Uterus (tissue), 4 donors: ENCODE measurements at places on chromosomes 6 and 20.

DNA sequence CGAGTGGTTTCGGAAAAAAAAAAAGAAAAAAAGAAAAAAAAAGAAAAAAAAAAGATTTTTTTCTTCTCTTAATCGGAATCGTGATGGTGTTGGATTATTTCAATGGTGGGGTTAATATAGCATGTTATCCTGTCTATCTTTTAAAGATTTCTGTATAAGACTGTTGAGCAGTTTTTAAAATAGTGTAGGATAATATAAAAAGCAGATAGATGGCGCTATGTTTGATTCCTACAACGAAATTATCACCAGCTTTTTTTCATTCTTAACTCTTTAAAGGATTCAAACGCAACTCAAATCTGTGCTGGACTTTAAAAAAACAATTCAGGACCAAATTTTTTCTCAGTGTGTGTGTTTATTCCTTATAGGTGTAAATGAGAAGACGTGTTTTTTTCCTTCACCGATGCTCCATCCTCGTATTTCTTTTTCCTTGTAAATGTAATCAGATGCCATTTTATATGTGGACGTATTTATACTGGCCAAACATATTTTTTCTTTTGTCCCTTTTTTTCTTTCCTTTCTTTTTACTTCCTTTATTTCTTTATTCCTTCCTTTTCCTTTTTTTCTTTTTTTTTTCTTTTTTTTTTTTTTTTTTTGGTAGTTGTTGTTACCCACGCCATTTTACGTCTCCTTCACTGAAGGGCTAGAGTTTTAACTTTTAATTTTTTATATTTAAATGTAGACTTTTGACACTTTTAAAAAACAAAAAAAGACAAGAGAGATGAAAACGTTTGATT is 3.6 kb downstream of the SOX4 start:
- no peak for DNase-seq

- no peak for DNase-seq
Observed at GRCh38 chr6:154602296-154602695, 91.8 kb upstream of the CNKSR3 start.

- no peak for DNase-seq
Observed at GRCh38 chr20:3614466-3614865, 48.7 kb downstream of the GFRA4 start.

GRCh38 chr6:45199554-45199953 is 128.6 kb upstream of the RUNX2 start:
- DNase-seq: no peak

GRCh38 chr6:102553214-102553613 is 1159.7 kb downstream of the GRIK2 start:
- no peak for DNase-seq

DNA sequence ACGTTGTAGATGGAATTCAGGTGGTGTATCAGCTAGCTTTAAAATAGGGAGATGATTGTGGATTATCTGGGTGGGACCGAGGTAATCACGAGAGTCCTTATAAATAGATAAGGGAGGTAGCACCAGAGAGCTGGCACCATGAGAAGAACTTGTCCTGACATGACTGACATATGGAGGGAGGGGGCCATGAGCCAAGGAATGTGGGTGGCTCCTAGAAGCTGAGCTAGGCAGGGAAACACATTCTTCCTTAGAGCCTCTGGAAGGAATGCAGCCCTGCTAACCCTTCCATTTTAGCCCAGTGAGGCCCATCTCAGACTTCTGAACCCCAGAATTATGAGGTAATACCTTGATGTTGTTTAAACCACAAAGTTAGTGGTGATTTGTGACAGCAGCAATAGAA is 321.1 kb upstream of the SULF2 start:
- DNase-seq: no peak

GRCh38 chr20:35866418-35867202 is 87.7 kb downstream of the SCAND1 start:
- no peak for DNase-seq

- no peak for DNase-seq
Observed at GRCh38 chr20:19631410-19631809, 126.6 kb upstream of the RIN2 start.

DNA sequence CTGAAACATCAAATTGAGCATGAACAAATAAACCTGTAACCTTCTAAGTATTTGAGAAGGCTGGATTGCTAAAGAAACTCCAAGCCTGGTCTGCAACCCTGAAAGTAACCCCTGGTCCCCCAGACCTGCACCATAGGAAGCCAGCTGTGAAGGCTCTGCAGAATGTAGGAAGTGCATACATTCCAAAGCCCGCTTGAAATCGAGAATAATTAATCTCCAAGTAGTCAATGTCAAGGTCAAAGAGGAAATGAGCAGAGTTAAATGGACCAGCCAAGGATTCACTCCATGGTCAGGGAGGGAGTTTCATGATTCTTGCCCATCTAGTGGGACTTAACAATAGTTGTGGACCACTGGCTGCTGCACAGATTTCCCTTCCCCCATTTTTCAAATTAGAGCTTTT is 107.6 kb upstream of the RNF24 start:
- no peak for DNase-seq

DNA sequence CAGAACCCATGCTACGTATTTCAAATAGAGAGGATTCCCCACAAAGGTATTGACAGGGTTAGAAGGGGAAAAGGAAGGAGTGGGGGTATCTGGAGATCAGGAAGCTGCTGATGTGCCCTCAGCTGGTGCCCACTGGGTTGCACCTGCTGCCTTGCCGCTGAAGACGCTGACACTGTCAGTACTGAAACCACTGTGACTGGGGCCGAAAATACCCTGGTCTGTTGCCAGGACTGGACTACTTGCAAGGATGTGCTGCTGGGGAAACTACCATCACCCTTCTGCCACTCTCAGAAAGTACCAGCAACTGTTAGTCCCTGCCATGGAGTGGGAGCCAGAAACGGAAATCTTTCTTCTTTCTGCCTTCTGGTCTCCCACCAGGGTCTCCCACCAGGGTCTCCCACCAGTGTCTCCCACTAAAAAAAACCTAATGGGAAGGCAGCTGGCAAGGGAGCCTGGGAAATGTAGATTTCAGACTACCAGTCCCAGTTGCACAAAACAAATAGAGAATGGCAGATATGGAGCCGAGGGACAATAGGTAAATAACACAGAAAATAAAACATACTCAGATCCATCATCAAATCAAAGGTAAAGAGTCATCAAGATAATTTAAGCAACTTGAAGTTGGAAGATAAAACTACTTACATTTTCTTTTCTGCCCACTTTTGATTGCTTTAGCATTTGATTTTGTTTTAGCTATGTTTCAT is 204.8 kb downstream of the TPBG start:
- no peak for DNase-seq

DNA sequence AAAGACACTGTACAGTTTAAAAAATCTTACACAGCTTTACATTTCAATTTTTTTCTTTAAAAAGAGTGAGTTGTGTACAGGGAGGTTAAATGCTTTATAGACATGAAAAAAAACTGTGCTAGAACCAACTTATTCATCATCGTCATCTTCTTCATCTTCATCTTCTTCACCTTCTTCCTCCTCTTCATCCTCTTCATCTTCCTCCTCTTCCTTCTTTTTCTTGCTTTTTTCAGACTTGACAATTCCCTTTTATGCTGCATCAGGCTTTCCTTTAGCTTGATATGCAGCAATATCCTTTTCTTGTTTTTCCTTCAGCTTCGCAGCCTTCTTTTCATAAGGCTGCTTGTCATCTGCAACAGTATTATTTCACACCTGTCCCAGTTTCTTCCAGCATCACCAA is 34.3 kb upstream of the TMEM30A start:
- no peak for DNase-seq

DNA sequence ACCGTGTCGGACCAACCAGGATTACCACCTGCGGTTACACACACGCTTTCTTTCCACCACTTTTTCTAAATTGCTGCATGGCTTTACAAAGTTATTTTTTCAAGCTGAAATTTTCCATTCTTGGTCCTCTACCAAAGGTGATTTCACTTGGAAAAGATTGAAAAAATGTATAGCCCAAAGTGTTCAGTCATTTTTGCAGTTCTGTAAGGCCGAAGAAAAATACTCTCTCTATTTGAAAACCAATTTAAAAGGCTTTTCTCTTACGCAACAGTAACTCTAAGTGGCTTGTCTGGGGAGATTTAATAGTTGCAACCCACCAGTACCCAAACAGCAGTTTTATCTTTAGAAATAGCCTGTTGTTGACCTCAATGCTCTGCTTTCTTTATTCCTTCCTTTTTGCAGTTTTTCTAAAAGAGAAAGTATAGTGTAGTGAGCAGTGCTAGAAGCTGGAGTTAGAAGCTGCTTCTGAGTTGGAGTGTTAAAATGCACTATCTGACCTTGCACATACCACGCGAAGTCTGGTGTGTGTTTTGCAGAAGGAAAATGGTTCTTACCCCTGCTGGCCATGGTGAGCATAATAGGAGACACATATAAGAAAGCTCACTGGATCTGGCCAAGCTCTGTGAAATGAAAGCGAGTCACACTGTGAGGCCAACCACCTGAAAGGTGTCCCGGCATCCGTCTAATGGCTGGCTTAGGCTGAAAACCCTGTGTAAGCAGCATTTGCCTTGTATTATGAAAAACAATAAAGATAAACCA is 271.6 kb upstream of the PRND start:
- DNase-seq: no peak

GRCh38 chr20:6622041-6622440 is 145.4 kb upstream of the BMP2 start:
- DNase-seq: no peak

- no peak for DNase-seq
Observed at GRCh38 chr20:23195636-23196035, 109.5 kb upstream of the CD93 start.

- DNase-seq: peak; percentile 47
Observed at GRCh38 chr20:38321959-38322598, 18.1 kb downstream of the BPI start.

- DNase-seq: no peak
Observed at GRCh38 chr6:1870932-1871331, 261.2 kb downstream of the FOXC1 start.
